ENCODE measurements at places on chromosomes 2 and 18.

GRCh38 chr18:48441405-48441881, 32.3 kb upstream of the ZBTB7C start:
- DNase-seq, result no peak

DNA sequence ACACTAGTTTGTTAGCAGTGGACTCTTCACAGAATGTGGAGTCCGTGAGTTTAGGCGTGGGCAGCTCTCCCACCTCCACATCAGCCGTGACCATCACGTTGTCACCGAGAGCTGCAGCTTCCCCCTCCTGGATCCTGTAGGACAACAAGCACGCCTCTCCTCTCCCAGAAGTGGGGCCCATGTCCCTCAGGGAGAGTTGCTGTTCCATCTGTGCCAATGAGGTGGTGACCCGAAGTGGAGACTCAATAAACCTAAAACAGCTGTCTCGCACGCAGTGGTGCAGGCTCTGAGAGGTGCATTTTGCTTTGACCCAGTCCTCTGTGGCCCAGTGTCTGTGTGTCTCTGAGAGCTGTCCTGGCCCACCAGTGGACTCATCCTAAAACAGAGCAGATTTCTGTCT, 456.5 kb upstream of the SOX11 start:
- no peak for DNase-seq

- no peak for DNase-seq
Measured at GRCh38 chr18:42330296-42330695, 375.3 kb downstream of the PIK3C3 start.

DNA sequence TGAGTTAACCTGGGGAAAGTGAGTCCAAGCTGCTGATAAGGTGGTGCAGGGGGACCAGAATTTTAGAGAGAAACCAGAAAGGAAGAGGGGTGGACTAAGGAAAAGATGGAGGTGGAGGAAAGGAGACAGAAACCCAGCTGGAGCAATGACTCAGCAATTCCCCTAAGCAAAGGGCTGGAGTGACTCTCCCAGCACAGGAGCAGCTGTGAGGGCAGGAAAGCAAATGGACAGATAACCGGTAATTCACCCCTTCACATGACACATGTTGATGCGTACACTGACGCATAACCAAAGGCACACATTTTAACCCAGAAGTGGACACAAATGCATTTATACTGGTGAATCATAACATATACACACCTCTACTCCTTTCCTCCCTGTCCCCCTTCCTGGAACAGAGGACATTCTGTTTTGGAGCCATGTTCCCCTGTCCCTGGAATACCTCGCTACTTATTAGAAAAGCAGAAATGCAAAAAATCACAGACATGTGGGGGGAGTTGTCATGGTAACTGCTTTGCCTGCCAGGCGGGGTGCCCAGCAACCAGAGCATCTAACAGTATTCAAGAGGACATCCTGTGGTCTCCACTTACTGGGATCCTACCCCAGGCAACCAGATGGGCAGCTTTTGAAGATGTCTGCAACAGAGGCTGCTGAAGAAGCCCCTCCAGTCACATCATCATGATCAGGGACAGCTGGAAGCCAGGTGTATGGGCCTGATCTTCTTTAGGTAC, 4.7 kb downstream of the CDK5R2 start:
- no peak for DNase-seq

- no peak for DNase-seq
Measured at GRCh38 chr18:35393716-35394115, 16.6 kb upstream of the ZNF396 start.

GRCh38 chr18:54813977-54814565, 14.2 kb upstream of the RAB27B start:
- DNase-seq, result no peak

DNA sequence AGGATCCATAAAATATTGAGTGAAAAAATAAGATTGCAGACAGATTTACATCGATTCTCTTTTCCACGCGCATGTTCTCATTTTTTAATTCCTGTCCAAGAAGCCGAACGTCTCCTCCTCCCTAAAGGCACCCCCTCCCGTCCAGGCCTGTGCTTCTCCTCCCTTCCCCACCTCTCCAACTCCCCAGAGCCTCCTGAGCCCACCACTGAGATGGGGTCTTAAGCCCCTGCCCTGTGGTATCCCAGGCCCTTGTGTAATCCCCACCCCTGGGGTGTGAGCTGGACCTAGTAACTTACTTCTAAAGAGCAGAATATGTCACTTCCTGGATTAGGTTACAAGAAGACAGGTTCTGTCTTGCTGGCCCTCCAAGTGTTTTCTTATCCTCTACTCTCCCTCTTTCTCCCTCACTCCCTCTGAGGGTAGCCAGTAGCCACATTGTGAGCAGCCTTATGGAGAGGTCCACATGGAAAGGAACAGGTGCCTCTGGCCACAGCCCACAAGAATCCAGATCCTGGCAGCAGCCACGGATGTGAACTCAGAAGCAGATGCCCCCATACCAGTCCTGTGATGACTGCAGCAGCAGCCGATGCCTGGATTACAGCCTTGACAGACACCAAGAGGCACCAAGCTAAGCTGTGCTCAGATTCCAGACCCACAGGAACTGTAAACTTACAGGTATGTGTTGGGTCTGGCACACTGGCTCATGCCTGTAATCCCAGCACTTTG, 39.6 kb upstream of the OTOS start:
- DNase-seq, result no peak

DNA sequence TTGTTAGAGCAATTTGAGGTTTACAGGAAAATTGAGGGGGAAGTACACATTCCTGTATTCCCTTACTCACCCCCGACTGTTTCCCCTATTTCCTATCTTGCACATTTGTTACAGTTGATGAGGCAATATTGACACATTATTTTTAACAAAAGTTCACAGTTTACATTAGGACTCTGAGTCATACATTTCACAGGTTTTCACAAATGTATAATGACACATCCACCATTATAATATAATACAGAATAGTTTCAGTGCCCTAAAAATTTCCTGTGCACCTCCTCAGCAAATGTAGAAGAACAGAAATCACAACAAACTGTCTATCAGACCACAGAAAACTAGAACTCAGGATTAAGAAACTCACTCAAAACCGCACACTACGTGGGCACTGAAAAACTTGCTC, 160.6 kb upstream of the RMP24 start:
- DNase-seq, result no peak

- peak; percentile 80 for DNase-seq
Measured at GRCh38 chr18:48931680-48932461, 18.9 kb downstream of the SMAD7 start.

- no peak for DNase-seq
Measured at GRCh38 chr2:25009954-25010353, 31.9 kb upstream of the EFR3B start.

DNA sequence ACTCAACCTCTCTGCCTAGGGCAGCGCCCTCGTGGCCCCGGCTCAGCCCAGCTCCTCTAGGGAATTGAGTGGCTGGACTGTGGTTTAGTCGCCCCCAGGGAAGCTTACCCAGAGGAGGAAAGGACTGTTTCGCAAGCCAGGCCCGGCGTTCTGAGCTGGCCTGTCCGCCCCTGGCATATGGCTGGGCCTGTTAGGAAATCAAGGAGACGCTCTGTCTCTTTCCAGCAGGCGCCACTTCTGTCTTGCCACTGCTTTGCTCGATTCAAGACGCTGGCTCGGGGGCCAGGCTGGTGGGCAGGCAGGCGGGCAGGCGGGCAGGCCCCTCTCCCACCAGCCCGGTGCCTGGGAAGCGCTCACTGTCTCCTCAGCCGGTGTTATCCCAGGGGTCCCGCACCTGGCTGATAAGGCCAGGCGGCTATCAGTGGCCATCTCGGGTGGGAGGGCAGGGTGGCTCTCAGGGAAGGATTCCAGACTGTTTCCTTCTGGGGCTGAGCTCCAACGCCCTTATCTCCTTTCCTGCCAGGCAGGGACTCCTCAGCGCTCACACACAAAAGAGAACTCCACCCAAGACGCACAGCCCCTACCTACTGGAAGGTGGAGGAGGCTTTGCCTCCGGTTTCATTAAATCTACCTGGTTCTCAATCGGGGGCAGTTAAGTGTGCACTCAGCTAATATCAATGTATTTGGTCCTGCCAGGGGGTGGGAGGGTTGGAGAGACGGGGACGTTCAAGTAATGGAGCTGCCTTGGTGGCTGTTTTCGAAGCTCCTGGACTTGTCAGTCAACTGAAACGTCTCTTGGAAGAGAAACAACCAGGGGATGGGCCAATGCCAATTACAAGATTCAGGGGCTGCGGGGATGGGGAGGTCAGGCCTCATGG, 109.1 kb downstream of the SMAD7 start:
- no peak for DNase-seq

GRCh38 chr2:64932371-64933216, 56.6 kb upstream of the SLC1A4 start:
- no peak for DNase-seq
